ENCODE measurements at places on chromosomes 3 and 15. TPM values are rescaled to one million over a fixed set of nuclear protein-coding genes. Genes with fewer than 3 reads are reported as not detected.

SH2D7 gene
- total RNA-seq = not detected

RBM6 gene
- 222 TPM for total RNA-seq

STAC gene
- 0.76 TPM for total RNA-seq

ALG1L2 gene
- total RNA-seq = not detected

TERC gene
- total RNA-seq = 45.8 TPM

SLC7A14 gene
- total RNA-seq = not detected

CSNK1G1 gene
- 28.3 TPM for total RNA-seq

ZNF654 gene
- total RNA-seq = 11.9 TPM

MAPK6 gene
- 50.0 TPM for total RNA-seq

Data from suprapubic skin (tissue), 4 donors.